ENCODE measurements at places on chromosomes 5 and 9.

DNA sequence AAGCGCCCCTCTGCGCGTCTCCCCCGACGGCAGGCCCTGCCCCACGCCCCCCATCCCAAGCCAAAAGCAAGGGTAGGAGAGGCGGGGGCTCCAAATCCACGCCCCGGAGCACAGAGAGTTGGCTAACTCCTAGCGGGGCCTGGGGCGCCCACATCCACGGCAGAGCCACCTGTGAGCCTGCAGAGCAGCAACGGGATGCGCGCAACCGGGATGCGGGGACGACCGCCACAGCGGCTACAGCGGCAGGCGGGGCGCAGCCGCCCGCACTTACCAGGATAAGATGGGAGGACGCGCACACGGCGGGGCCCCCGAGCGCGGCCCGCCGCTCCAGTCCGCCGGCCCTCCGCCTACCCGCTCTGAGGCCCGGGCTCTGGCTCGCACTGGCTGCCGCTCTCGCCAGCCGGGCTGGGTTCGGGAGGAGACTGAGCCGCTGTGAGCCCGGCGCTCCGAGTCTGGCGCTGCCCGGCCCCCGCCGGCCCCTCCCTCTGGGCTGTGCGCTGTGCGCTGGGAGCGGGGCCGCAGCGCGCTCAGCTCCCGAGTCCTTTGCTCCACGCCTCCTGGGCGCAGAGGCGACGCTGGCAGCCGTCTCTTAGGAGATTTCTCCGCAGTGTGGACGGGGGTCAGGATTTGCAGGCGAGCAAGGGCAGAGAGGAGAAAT is at the start of gene SLC24A2:
Gene SLC24A2, minus strand, starts transcription at position 424 of the 658 bp plus-strand sequence.
- DNase-seq: no peak

DNA sequence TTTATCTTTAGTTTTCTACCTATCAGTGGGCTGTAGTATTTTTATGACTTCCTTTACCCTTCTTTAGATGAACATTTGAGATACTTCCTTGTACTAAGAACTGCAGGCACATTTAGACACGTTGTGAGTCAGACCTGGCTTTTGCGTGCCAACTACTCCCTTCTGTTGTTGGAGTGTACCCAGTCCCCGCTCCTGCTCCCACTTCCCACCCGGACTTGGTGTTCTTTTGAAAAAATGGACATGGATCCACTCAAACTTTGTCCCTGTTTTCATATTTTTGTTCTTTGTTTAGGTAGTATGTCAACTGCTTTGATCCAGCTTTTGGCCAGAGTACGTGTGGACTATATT is 60.7 kb downstream of the PARP8 start:
- DNase-seq: no peak

- no peak for DNase-seq
Observed at GRCh38 chr5:38796742-38797108, 49.1 kb upstream of the OSMR start.

- no peak for DNase-seq
Observed at GRCh38 chr9:87578625-87579024, 81.0 kb downstream of the DAPK1 start.

DNA sequence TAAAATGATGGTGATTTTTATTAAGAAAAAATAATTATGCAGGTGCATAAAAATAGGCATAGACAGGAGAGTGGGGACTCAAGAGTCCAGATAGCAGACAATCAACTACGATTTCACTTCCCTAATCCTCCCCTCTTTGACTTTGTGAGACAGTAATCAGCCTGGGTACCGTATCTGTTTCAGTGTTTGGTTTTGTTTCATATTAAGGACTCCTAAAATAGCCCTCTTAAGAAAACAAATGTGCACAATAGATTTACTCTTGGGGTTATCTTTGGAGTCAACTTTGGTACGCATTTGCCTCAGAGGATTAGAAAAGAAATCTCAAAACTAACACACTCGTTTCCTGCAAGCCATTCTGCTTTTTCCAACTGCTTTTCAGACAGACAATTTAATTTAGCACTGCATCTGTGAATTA is 96.3 kb downstream of the ZNF608 start:
- no peak for DNase-seq

- DNase-seq: no peak
Observed at GRCh38 chr9:5819174-5819573, 13.7 kb downstream of the ERMP1 start.

DNA sequence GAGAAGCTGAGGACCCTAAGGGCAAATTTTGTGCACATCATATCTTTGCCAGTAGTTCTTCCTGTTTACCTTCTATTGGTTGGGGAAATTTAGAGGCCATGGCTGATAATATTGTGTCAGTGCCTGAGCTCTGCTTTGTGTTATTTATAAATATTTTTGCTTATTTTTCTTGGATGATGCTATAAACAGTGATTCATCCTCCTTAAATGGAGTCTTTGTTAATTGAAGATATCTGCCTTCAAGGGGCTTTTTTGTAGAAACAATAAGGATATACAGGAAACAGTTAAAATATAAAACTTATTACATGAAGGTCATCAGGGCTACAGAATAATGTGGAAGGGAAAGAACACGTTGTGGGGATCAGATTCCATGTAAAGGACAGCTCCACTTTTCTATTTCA is 78.0 kb downstream of the PAM start:
- no peak for DNase-seq

DNA sequence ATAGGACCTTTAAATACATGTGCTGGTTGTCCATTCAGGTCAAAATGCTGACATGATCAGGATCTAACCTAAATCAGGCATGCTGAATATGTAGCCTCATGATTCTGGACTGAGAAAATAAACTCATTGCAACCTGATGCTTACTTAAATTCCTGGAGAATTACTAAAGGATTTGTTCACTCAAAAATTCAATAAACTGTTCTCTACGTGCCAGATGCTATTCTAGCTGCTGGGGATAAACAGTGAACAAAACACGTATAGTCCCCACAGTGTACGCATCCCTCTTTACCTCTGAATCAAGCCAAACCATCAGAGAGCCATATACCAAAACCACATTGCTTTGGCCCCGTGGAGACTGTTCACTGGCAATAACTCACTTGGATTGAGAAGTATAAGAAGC is 6.1 kb downstream of the SCAI start:
- DNase-seq: no peak

DNA sequence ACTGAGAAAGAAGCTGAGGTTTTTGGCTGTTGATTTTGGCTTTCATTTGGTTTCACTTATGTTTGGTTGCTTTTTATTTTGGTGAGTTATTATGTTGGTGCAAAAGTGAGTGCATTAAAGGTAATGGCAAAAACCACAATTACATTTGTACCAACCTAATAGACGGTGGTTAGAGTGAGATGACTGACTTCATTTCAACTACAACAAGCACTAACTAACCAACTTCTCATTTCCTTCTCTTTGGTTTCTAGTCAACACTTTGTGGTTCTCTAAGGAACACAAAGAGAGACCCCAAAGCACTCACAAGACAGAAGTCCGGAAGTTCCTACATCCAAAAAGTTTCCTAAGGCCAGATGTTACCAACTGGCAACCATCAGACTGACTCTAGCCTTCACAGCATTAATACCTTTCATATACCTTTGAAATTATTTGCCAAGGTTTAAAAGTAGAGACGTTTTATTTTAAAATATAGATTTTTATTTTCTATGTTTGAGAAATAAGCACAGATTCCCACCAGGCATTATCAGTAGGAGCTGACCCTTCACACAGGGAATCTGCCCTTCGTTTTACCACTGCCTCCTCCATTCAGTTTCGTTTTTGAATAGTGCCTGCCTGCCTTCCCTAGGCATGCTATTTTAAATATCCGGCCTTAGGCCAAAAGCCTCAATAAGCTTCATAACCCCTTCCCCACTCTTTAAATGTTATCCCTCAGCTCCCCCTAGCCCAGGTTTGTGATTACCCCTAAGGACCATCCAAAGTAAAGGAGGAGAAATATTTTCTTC is 301.1 kb upstream of the PTGER4 start:
- no peak for DNase-seq

DNA sequence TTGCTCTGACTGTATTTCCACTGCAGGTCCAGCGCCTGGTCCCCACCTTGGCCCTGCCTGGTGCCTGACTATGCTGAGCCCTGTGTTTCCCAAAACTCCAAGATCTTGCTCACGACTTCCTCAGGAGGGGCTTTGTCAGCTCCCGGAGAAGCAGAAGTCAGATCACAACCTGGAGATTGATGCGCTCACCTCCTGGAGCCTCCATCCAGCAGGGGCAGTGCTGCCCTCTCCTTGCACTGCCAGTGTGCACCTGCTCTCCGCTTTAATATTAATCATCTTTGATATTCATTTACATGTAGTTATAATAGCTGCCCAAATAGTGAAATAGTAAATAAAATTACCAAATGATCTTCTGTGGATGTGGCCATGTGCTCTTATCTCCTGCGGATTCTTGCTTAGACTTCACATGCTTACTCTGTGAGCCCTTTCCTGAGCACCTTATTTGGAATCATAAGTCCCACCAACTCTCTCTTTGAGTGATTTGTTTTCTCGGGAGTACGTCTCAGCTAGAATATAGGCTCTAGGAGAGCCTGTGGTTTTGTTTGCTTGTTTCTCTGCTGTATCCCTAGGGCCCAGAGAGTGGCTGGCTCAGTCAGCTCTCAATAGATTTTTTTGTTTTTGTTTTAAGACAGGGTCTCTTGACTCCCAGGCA is 17.4 kb downstream of the MAML1 start:
- DNase-seq: no peak

- DNase-seq: no peak
Observed at GRCh38 chr9:94613003-94613402, 19.4 kb upstream of the FBP2 start.

DNA sequence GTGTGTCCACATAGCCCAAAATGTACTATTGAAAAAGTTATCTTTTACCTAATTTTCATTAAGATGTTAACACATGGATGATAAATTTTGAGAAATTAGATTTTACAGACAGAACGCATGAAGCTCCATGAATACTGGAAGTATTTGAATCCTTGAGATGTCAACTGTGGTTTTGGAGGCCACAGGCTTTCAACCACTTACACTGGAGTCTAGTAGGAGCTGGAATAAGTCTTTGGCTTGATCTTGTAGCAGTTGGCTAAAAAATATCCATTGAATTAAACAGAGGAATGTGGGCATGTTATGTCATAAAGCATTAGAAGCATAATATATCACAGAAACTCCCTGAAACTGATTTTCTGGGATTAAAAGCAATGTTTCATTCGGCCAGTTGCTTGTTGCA is 52.9 kb downstream of the CAMK4 start:
- DNase-seq: no peak

DNA sequence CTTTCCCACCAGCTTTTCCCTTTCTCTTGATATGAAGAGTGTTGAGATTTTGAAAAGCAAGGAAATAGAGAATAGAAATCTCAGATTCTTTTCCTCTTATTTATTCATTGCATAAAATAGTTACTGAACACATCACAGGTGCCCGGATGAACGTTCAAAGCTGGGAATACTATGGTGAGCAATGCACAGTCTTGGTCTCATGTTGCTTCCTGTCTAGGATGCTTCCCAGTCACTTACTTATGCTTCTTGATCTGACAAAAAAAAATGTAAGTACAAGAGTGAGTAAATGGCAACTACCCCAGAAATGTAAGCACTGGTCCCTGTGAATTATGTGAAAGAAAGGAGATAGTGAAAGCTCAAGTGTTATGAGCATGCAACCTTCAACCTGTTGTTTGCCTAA is 153.5 kb upstream of the S1PR3 start:
- no peak for DNase-seq

DNA sequence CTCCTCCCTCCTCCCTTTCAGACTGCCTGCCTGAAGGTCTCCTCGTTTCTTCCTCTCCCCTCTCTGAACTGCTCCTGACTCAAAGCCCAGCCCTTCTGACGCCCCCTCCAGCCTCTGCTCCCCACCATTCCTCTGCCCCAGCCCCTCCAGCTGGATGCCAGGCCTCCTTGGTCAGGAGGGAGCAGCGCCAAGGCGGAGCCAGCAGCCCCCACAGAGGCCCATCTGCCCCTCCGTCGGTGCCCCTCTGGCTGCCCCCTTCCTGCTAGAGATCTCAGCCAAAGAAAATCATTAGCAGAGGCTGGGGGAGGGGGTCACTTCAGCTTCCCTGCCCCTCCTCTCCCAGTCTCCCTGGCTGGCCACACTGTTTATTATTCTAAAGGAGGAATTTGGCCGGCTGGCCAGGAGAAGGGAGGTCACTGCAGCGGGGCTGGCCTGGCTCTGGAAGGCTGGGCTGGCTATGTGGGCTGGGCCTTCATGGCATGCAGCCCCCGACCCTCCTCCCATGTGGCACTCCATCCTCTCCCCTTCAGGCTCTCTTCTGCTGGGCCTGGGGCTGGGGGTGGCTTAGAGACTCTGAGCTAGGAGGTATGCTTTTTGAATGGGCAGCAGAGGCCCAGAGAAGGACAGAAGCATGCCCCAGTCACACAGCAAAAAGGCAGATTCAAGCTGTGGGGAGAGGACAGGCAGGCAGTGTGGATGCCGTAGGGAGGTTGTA is 16.9 kb downstream of the PDGFRB start:
- DNase-seq: no peak

DNA sequence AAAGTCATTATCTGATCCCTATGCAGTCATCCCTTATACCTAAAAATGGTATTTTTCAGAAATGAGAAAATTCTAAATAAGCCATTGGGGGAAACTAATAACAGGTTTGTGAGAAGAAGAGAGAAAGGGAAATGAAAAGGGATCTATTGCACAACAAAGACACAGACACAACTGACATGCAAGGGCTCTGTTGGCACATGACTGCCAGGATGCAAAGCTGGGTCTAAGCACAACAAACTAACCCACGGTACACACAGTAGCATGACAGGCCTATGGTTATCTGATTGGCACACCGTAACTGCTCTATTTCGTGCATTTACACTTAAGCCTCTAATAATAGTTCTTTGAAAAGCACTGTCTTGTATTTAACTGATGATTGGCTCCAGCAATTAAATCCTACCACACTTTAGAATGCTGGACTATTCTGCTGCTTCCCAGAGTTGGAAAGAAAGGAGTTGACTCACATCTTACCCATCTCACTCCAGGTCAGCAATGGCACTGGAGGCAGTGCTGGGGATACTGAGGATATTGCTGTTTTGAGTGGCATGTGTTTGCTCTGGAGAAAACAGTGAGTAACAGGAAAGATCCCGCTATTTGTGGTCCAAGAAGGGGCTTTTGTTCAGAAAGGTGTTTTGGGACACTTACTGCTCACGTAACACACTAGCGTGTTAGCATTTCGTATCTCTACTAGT is 328.3 kb downstream of the GLIS3 start:
- no peak for DNase-seq

DNA sequence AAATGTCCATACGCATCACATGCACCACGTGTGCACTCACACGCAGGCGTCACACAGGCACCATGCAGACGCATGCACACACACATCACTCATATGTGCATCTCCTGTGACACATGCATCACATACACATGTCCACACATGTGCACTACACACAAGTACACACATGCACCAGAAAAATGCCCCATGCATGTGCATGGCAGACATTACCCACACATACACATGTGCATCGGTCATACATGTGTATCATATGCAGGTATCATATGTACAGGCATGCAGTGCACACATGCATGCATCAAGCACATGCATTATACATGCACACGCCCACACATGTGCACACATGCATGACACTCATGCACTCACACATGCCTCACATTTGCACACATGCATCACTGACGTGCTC is 26.1 kb downstream of the ADAMTS2 start:
- no peak for DNase-seq

- DNase-seq: no peak
Observed at GRCh38 chr5:127428748-127429147, 88.7 kb upstream of the PRRC1 start.

Data from omental fat pad (tissue), 4 donors.